ENCODE measurements at places on chromosomes 11 and 22.

DNA sequence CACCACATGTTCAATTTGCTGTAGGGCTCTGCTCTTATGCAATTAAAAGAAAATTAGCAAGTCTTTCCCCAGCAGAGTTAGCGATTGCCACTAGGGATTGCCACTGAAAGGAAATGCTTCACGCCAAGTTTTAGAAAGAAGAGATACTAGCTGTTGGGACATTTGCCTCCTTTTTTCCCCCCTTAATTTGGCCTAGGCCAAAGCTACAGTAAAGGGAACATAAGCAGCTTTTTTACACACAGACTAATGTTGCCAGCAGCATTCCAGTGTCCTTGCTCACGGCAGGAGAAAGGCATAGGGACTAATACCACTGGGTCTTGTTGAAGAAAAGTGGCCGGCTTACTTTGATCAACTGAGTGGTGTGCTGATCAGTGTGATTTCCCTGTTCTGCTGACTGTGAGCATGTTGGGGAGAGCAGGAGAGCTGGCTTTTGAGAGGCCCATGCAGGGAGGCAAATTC is 71.2 kb downstream of the PHF21A start:
- DNase-seq: no peak

DNA sequence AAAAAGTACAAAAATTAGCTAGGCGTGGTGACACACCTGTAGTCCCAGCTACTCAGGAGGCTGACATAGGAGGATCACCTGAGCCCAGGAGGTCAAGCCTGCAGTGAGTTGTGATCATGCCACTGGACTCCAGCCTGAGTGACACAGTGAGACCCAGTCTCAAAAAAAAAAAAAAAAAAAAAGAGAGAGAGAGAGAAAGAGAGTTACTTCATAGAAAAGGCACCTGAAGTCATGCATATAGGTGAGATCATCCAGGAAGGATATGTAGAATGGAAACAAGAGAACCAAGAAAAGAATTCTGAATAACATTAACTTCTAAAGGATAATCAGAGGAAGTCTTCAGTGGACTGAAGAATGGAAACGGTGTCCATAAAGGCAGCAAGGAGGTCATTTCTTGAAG is 106.8 kb downstream of the STK33 start:
- DNase-seq: no peak

DNA sequence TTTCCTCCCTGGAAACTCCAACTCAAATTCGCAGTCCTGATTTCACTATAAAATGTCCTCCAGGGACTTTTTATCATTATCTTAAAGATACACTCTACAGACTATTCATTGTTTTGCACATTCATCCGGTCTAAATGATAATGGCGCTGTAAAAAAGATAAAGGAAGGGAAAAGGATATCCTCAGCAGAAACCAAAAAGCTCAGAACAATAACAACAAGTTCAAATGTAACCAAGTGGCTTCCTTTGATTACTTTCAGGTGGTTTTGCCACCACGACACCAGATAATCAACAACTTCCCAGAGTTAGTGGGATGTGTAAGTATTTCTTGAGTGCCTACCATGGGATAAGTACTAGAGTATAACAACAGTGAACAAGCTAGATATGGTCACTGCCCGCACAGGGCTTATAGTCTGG is 26.3 kb downstream of the PRCP start:
- DNase-seq: no peak

DNA sequence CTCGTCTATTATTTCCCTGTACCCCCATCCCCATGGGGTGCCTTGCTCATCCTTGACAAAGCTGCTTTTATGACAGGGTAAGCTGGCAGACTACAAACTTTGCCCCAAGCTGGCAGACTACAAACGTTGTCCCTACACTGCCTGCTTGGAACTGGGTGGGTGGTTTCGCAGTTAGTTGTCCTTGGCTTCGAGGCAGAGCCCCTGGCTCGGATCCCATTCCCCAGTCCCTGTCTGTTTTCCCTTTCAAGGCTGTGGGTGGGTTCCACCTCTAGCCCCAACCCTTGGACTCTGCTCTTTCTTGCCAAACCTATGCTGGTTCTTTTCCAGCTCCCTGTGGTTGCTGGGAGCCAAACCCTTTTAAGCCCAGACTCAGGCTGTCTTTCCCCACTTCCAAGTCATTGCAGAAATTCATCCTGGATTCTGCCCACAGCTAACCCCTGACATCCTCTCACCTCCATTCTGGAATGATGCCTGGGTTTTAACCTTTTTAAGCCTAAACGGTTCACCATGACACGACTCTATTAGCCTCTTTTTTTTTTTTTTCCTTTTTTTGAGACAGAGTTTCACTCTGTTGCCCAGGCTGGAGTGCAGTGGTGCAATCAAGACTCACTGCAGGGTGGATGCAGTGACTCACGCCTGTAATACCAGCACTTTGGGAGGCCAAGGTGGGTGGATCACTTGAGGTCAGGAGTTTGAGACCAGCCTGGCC is 9.2 kb upstream of the RBM14 start:
- DNase-seq: no peak

DNA sequence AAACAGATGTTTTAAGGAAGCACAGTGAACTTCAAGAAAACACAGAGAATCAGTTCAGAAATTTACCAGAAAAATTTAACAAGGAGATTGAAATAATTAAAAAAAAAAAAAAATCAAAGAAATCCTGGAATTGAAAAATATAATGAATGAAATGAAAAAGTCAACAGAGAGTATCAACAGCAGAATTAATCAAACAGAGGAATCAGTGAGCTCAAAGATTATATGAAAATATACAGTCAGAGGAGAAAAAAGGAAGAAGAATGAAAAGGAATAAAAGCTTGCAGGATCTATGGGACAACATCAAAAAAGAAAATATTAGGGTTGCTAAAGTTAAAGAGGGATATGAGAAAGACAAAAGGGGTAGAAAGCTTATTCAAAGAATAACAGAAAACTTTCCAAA is 82.3 kb downstream of the XRRA1 start:
- DNase-seq: no peak

DNA sequence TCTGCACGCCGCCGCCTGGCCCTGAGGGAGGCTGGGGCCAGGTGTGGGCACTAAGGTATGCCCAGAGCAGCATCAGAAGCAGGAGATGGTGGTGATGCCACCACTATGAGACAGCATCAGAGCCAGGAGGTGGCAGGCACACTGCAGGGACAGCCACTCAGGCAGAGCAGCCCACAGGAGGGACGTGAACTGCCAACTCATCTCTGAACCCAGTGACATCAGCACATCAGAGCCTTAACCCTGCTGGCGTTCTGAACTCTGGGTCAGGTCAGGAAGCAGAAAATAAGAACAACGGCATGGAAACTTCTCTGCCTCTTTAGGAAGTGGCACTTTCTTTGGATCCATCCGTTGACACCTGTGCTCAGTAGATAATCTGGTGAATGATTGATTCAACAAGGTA is 14.7 kb upstream of the IFT27 start:
- DNase-seq: no peak

All from stimulated activated CD4-positive, alpha-beta T cell treated with anti-CD3 and anti-CD28 coated beads, Interleukin-4, amount 100 ng/mL, for 4 hours (primary cell).